ENCODE measurements at places on chromosomes 2 and 18. TPM values are rescaled to one million over a fixed set of nuclear protein-coding genes. Genes with fewer than 3 reads are reported as not detected.
A peak's percentile ranks its signal among the peaks of the same experiment; 100 is the strongest.

GRCh38 chr2:199975273-199975895 lies 20.0 kb downstream of the MAIP1 start:
- no peak for DNase-seq

- no peak for DNase-seq
Observed at GRCh38 chr2:168913495-168913894, 12.4 kb downstream of the G6PC2 start.

DNA sequence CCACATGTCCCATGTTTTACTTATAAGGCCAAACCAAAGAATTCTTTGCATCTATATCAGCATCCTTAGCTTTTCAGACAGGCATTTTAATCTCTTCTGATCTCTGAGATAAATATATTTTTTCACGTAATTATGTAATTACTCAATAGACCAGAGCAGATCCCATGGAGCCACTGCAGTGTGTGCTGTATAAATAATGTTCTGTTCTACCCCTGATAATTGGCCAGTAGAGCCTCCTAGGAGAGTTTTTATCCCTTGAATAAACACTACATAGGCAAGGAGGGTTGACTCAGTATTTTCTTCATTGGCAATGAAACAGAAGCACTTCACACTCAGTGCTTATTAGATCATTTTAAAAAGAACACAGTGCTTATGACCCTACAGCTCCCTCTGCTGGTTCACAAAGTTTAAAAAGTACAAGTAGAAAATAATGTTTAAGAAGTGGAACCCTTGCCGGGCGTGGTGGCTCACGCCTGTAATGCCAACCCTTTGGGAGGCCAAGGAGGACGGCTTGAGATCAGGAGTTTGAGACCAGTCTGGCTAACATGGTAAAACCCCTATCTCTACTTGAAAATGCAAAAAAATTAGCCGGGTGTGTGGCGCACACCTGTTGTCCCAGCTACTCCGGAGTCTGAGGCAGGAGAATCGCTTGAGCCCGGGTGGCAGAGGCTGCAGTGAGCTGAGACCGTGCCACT lies 91.9 kb downstream of the PPP1R1C start:
- DNase-seq: peak; percentile 67

- no peak for DNase-seq
Observed at GRCh38 chr18:53715243-53715853, 509.1 kb downstream of the MBD2 start.

- no peak for DNase-seq
Observed at GRCh38 chr18:34971313-34971712, 69.9 kb upstream of the MAPRE2 start.

DNA sequence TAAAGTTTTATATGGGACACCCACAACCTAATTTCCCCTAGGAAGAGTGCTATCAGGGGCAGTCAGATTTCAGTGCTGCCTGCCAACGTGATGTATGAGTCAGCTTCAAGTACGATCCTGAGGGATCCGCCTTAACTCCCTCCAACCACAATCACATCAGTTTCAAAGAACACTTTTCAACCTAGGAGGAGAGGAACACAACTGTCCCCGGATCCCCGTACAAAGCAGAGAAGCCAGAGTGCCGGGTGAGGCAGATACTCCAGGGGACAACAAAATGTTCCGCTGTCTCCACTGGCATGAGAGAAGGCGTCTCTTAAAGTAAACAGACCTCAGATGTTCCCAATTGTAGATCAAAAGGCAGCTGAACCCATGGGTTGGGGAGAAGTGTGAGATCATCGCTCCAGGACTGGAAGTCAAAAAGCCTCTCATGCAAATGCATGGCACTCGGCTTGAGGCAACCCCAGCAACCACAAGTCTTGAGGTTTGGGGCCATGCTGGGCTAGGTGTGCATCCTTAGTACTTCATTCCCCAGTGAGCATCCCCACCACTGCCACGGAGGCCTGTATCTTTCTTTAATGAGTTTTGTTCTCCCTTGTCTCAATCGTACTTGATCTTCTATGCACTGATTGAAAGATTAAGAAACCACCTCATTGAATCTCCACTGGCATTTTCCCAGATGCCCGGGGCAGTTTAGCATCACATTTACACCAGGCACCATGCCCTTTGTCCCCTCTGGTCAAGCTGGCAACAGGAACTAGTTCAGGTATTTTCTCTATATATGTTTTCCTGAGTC lies 91.0 kb upstream of the CCBE1 start:
- no peak for DNase-seq

GRCh38 chr2:50449306-50449705 lies 582.6 kb downstream of the NRXN1 start:
- DNase-seq: no peak

DNA sequence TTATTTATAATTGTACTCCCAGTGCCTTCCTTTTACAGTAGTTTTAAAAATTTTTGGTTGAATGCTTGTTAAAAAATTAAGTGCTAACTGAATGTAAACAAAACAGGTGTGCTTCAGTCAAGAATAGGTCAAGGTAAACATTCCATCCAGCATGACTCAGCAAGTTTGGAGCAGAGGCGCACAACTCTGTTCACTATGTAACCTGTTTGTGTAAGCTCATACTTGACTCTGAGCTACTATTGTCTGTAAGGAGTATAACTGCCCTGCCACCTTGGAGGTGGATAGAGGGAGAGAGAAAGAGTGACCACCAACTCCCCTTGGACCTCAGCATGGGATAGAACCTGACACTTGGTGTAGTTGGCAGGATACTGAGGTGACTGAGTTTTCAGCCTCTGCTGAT lies 207.4 kb upstream of the SYT4 start:
- DNase-seq: no peak

GRCh38 chr2:11781602-11782001 lies 35.2 kb downstream of the LPIN1 start:
- no peak for DNase-seq

DNA sequence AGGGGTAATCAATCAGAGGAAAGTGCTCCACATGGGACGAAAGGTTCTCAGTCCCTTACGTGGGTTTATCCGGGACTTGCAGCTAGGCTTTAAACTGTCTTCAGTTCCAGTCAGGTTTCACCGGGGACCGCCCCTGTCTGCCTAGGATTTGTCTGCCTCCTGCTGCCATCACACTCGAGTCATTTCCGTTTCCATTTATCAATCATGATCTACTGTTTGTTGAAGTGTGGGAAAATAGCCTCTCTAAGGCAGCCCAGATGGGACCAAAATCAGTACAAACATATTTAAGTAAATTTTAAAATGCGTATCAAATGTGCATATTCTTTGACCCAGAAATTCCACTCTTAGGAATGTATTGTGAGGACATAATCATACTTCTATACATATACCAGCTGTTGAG lies 10.5 kb downstream of the TRAPPC12 start:
- DNase-seq: no peak

GRCh38 chr2:39996653-39997080 lies 217.6 kb upstream of the THUMPD2 start:
- no peak for DNase-seq

DNA sequence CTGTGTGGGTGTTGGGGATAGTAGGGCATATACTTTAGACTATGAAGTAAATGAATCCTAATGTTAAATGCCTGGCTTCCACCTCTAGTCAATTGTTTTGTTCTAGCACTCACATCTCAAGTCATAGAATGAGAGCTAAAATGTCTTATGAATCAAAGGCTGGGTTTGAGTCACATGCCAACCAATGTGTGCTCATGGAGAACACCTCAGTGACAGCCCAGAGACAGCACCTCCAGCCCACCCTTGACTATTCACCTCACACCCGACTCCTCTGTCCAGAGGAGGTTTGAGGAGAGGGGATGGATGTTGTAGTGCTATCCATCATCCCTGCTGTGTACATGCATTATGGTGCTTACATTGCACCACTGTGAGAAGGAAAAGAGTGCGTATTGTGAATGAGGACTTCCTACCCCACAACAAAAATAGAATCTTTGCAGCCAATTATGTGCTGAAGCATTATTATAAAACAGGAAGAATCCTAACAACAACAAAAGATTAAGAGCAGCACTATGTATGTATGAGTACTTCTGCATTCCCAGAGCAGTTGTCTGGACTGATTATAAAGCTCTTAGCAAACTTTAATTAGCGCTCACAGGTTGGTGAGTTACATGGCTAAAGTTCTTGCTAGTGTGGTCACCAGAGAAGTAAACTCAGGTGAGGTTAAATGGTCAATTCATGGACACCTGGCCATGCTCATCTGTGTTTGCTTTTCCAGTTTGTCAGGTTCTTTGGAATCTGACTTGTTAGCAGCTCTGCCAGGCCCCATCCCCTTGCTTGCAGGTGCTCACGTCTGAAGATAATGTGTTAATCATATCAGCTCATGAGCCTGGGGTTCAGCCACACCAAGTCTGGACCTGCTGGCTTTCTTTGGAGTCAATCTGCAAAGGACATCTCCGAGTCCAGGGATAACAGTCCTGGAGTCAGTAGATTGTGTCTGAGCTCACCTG lies 55.3 kb upstream of the NABP1 start:
- DNase-seq: no peak

DNA sequence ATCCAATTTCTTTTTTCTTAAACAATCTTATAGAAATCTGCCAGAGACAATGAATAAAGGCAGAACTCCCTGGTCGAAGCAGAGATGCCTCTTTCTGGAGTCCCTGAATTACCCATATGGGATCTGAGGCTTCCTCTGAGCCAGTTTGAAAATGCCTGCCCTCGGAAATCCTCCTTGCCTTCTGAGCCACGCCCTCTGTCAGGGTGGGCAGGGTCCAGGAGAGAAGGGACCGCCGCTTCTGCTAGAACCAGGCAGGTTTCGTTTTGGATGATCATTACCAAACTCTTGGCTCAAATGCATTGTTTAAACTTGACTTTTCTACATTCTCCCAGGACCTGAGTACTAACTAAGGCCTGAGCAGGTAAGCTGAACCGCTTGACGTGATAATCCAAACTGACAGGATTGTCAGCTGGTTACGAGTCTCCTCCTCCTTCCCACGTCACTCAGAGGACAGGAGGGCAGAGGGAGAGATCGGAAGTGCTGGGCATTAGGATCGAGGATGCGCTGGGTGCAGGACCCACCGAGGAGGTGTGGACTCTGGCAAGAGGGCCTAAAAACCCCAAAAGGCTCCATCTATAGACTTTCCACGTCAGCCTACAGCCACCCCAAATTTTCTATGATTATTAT lies 128.4 kb downstream of the KLHL29 start:
- no peak for DNase-seq

GRCh38 chr2:219280651-219281050 lies 1.5 kb downstream of the DNAJB2 start:
- DNase-seq: no peak

The RNU2-63P gene
- total RNA-seq: 34.9 TPM

The ANKRD30BL gene
- total RNA-seq: not detected

The ANKRD44 gene
- total RNA-seq: 130 TPM

The C1QL2 gene
- total RNA-seq: not detected

The RIT2 gene
- not detected for total RNA-seq

Data from activated CD4-positive, alpha-beta T cell treated with anti-CD3 and anti-CD28 coated beads, Interleukin-2, amount 10 ng/mL, durations not matched to agents 24 days and 14 days (primary cell).